ENCODE measurements at places on chromosomes 3 and 15.

DNA sequence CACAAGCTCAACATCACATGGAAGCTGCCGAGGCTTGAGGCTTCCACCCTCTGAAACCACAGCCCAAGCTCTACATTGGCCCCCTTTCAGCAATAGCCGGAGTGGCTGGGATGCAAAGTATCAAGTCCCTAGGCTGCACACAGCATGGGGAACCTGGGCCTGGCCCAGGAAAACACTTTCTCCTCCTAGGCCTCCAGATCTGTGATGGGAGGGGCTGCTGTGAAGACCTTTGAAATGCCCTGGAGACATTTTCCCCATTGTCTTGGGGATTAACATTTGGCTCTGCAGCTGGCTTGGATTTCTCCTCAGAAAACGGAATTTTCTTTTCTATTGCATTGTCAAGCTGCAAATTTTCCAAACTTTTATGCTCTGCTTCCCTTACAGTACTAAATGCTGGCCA is 18.2 kb downstream of the HRG start:
- no peak for DNase-seq

GRCh38 chr3:32004113-32004765 is 22.7 kb downstream of the ZNF860 start:
- no peak for DNase-seq

DNA sequence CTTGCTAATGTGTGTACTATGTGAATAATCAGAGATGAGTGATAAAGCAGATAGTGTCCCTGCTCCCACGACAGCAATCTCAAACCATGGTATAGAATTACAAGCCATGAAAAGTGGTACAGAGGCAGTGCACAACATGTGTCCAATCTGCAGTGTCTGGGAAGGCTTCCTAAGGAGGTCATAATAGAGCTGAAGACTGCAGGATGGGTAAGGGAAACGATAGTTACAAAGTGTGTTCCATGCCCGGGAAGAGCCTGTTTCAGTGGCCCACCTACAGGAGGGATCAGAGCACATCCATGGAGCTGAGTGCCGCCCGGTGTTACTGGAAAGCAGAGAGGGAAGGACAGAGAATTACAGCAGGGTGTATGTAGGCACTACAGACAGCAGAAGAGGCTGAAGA is 48.9 kb downstream of the PAK2 start:
- DNase-seq, result no peak

- peak; percentile 21 for DNase-seq
Measured at GRCh38 chr3:127456471-127457093, 134.0 kb downstream of the TPRA1 start.

DNA sequence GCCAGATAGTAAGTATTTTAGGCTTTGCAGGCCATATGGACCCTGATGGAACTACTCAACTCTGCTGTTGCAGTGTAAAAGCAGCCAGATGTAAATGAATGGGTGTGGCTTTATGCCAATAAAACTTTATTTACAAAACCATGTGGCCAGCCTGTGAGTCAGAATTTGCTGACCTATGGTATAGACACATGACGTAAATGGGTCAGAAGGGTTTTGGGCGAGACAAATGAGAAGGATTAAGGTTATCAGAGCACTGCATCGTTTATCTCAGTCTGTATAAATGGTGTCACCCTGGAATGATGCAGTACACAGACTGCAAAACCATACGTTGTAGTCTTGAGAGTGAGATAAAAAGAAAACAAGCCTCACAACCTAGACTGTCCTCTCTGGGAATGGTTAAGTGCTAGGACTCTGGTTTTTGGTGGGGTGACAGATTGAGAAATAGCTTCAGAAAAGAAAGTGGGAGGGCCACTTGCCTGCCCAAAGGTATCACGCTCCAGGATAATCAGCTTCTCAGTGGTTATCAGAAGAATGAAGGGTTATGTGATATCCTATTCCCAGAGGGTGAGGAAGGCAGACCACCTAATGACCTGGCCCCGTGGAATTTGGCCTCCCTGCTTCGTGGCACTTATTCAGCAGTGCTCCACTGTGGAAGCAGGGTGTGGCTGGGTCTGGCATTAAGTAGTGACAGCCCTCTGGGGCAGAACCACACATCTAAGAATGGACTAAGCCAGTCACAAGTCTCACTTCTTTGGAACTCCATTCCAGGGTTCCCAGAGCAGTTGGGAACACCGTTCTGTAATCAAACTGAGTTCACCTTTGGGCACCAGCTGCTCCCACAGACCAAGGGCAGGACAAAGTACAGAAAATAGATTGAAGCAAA is 46.1 kb downstream of the ABHD5 start:
- DNase-seq, result no peak

- DNase-seq, result no peak
Measured at GRCh38 chr15:55528812-55529211, 20.8 kb upstream of the DNAAF4 start.

DNA sequence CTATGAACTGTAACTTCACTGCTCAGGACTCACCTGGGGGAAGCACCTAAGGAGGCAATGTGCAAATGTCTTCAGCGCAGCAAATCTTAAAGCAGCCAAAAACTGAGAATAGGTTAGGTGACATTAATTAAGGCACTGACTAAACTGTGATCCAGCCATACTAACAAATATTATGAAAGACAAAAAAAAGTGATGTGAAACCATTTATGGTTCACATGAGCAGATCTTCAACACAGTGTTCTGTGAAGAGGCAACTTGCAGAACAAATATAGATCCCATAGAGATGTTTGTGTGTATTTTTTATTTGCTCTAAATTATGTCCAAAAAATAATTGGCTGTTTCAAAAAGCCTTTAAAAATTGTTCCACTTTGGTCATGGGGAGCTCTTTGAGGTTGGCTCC is 24.1 kb upstream of the MITF start:
- DNase-seq, result no peak

DNA sequence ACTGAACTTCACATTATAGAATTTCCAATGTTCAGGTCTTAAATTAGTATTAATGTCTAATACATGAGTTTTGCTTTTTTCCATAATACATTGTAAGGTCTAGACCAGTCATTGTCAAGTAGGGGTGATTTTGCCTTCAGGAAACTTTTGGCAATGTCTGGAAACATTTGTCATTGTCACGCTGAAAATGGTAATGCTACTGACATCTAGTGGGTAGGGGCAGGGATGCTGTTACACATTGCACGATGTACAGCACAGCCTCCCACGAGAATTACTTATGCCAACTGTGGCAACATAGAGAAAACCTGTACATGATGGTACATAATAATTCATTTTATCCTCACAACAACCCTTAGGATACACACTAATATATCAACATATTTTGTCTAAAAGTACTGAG is 384.1 kb downstream of the CADM2 start:
- DNase-seq, result no peak

DNA sequence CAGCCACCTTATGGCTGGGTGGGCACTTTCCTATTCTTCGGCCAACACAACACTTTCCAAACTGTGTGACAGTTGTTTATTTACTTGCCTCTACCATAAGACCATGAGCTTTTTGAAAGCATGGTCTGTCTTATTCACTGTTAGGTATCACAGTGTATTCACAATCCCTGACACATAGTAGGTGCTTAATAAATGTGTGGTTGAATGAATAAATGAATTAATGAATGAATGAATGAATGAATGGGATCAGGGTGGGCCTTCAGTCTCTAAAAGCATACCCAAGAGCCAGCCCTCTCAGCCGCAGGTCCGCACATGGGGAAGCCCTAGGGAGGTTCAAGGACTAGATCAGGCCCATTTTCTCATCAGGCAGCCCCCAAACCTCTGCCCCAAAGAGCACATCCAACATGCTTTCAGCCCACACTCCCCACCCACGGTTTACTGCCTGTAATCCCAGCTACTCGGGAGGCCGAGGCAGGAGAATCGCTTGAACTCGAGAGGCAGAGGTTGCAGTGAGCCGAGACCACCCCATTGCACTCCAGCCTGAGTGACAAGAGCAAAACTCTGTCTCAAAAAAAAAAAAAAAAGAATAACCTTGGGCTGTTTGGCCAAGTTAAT is 95.9 kb downstream of the LIPC start:
- DNase-seq, result no peak

DNA sequence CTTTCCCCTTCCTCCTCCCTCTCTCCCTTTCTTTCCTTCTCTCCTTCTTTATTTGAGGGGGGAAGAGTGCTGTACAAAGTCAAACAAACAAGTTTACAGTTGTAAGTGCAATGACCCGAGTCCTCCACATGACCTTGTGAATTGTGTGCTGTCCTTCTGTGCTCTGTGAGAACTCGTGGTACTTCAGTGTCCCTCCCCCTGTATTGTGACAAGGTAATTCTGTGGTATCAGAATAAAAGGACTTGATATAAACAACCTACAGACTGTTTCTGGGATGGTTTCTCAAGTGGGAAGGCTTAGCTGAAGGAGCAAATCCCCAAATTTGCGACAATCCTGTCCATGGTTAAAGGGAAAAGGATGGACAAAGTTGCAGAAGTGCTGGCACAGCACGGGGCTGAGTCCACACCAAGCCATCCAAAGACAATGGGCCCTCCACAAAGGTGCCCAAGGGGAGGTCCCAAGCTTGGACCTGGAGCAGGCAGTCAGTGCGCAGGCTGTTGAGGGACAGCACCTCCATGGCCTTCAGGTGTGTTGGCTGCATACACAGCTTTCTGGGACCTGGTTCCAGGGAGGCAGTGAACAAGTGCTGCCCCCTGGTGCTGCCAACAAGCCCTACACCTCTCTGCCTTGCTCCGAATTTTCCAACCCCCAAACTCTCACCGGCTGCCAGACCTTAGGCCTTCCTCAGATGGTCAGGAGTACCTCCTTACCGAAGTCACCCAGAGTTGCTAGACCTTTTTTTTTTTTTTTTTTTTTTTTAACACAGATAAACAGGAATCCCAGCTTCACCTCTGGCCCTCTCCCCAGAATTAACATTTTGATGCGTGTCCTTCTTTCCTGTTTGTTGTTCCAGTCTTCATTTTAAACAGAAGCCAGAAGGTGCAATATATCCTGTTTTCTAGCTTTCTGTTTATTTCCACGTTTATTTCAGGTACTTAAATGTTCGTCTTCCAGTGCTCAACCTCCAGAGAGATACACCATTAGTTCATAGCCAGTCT is 2.6 kb upstream of the APEH start:
- DNase-seq, result peak; percentile 84

- DNase-seq, result no peak
Measured at GRCh38 chr15:47332481-47332880, 384.8 kb upstream of the SEMA6D start.

- DNase-seq, result no peak
Measured at GRCh38 chr3:155418407-155418806, 124.9 kb upstream of the STRIT1 start.

DNA sequence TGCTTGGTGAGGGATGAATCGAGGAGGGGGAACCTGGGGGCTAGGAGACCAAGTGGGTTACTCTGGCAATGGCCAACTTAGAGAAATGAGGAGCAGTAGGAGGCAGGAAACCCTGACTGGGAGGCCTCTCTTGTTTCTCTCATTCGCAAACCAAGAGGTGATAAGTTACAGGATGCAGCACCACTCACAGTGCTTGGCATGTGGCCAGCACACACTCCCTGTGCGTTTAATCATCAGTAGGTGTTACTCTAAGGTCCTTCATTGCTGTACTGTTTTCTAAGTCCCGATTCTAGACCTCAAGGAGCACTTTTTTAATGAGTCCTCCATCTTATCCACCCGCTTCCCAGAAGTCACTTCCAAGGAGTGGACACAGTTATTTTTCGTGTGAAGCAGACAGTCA is 314.1 kb upstream of the TRIM42 start:
- DNase-seq, result no peak

GRCh38 chr3:99342383-99342782 is 296.0 kb upstream of the COL8A1 start:
- no peak for DNase-seq

GRCh38 chr3:71393093-71393492 is 190.4 kb downstream of the FOXP1 start:
- DNase-seq, result no peak

- no peak for DNase-seq
Measured at GRCh38 chr3:102178817-102179216, 256.0 kb upstream of the ZPLD1 start.

DNA sequence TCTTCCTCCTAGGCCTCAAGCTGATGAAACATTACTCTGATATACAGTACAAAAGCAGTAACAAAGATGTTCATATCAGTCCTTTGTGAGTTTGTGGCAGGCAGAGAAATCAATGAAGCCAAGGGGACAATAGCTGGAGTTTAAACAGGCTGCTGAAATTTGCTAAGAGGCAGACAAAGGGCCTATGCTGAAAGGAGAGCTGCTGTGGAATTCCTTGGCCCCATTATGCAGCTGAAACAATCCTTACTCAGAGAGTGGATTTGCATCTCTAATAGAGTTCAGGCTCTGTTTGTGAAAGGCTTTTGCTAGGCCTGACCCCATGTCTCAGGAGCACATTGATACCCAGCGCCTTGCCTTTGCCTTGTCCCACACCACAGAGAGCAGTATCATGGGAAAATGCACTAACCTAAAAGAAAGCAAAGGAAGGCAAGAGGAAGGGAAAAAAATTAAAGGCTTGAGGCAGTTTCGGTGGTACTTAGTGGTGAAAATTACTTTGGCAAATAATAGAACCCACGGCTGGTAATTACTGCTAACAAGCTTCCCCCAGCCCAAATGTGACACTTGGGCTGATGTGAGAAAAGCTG is 195.0 kb upstream of the EPHA3 start:
- DNase-seq, result peak; percentile 24

DNA sequence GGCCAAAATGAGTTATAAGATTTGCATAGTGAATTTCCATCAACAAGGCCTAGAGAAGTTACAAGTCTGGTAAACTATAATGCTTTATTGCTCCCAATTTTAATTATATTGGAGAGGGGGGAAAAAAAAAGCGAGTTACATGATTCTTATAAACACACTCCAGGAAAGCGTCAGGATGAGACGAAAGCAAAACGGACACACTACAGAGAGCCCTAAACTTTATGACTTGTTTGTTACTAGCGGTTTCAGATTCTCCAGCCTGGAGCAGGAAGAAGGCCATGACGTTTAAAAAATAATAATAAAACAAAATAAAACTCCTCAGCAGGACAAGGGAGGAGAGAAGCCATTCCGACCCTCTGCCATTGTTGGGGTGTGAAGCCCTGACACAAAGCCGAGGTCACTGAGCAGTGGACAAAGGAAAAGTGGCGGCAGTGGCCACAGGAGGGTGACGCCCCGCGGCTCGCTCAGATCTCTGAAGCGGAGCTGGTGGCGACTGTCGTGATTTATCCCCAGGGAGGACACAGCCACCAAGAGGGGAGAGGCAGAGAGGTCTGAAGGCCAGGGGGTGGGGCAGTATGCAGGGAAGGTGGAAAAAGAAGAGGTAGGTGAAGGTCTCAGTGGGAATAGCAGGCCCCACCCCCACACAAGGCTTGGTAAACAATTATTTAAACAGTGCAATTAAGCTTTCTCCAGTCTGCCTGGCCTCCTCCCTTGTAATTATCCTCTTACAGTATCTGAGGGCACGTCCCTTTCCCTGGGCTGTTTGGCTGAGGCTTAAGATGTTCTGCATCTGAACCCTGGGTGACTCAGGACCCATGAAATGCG is 45.3 kb downstream of the ADAMTS9 start:
- DNase-seq, result peak; percentile 24

GRCh38 chr3:80994085-80994665 is 767.3 kb downstream of the GBE1 start:
- no peak for DNase-seq

GRCh38 chr3:129058441-129059200 is 2.0 kb upstream of the GP9 start:
- no peak for DNase-seq

All from WTC11 (cell line).